ENCODE measurements at places on chromosomes 12 and 14. TPM values are rescaled to one million over a fixed set of nuclear protein-coding genes. Genes with fewer than 3 reads are reported as not detected.

- H3K36me3 ChIP-seq = peaks cover 16% of the 10 kb centered on the region
- peak overlapping the region; percentile 89 for H3K27ac ChIP-seq
- H3K4me1 ChIP-seq = peaks cover 11% of the 10 kb centered on the region
- DNase-seq = peak; percentile 83
- no peaks in the 10 kb centered on the region for H3K27me3 ChIP-seq
Observed at GRCh38 chr12:116736962-116737773, 701 bp downstream of the SPRING1 start.

- H3K27me3 ChIP-seq = no peaks in the 10 kb centered on the region
- H3K4me3 ChIP-seq = no peak overlapping the region
- H3K27ac ChIP-seq = no peak overlapping the region
- H3K36me3 ChIP-seq = no peaks in the 10 kb centered on the region
Observed at GRCh38 chr12:104201238-104202001, 14.2 kb upstream of the TXNRD1 start.

- no peaks in the 10 kb centered on the region for H3K36me3 ChIP-seq
- H3K4me3 ChIP-seq = no peak overlapping the region
- no peaks in the 10 kb centered on the region for H3K4me1 ChIP-seq
- DNase-seq = no peak
- H3K27ac ChIP-seq = no peak overlapping the region
- no peaks in the 10 kb centered on the region for H3K27me3 ChIP-seq
Observed at GRCh38 chr12:28027328-28027727, 54.8 kb upstream of the PTHLH start.

DNA sequence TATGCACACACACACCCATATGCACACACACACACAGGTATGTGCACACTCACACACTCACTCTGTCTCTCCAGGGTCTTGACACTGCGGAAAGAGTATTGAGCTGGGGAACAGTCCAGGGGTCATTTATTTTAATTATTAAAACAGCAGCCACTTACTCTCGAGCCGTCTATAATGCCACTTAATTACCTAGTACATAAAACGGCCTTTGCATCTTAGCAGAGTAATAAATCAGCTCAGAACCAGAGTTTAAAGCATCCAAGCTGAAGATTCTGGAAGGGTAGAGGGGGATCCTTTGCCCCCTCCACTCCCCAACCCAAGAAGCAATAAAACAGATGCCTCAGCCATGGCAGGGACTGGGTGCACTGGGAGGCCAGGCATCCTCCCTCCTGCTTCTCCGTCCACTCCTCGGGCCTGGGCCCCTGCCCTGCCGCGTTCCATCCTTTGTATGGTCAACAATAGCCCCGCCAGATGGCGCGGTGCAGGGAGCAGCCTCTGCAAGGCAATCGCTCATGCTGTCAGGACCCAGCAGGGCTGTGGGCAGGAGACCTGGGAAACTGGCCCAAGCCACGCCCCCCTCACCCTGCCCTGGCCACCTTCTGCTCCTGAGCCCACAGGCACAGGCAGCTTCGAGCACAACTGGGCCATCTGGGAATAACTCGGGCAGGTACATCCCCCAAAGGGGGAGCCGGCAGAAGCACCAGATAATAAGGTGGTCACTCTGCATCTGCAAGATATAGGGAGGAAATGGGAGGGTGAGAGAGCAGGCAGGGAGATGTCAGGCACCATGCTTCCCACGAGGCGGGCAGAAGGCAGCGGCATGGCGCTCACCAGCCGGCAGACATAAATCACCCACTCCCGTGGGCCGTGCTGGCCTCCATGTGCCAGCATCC lies 40.9 kb downstream of the CCDC85C start:
- peak; percentile 88 for DNase-seq
- no peaks in the 10 kb centered on the region for H3K27me3 ChIP-seq
- no peak overlapping the region for H3K4me3 ChIP-seq
- H3K4me1 ChIP-seq = peaks cover 36% of the 10 kb centered on the region
- H3K36me3 ChIP-seq = no peaks in the 10 kb centered on the region
- no peak overlapping the region for H3K27ac ChIP-seq

- no peak overlapping the region for H3K27ac ChIP-seq
- H3K4me3 ChIP-seq = no peak overlapping the region
- H3K4me1 ChIP-seq = no peaks in the 10 kb centered on the region
- no peak for DNase-seq
- no peaks in the 10 kb centered on the region for H3K36me3 ChIP-seq
Observed at GRCh38 chr14:43795600-43796228, 711.4 kb downstream of the FSCB start.

DNA sequence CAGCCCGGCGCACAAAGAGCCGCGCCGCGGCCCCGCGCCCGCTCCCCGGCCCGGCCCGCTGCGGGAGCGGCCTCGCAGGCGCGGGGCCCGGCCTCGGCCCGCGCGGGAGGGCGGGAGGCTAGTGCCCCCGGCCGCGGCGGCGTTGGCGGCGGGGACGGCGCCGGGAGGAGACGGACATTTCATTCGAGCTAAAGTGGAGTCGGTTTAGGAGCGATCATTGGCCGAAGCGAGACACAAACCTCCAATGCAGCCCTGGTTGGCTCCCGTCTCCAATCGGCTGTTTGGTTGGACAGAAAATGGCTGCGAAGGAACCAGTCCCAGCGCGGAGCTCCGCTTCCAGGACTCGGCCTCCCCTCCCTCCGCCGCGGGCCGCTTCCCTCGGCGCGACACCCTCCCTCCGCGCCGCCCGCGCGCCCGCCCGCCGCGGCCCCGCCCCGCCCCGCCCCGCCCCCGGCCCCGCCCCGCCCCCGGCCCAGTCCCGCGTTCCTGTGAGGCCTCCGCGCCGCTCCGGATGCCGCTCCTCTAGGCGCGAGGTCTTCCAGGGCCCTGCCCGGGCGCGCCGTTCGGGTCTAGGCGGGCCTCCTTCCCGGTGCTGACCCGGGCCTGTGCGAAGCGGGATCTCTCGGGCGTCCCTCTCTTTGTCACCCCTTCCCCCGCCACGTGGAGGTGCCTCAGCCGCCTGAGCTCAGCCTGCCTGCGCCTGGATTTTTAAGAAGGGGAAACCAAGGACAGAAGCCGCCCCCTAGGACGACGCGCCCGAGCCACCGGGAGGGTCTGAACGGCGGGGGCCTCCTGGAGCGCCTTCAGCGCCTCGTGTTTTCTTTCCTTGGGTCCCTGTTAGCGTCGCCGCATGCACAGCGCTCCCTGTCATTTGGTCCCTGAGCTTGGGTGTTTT lies at the start of gene NFYB:
Gene NFYB (minus strand): TSS at position 309 of the 895 bp plus-strand sequence. CDS start 2,757 bp downstream, outside the sequence.
- H3K27ac ChIP-seq = peak within 1 kb of the TSS; percentile 90
- no peaks in the 10 kb centered on the region for H3K27me3 ChIP-seq
- no peaks in the 10 kb centered on the region for H3K36me3 ChIP-seq

- H3K27me3 ChIP-seq = no peaks in the 10 kb centered on the region
- no peaks in the 10 kb centered on the region for H3K4me1 ChIP-seq
- no peaks in the 10 kb centered on the region for H3K36me3 ChIP-seq
- H3K27ac ChIP-seq = no peak overlapping the region
Observed at GRCh38 chr12:80567401-80567800, 123.4 kb downstream of the PTPRQ start.

DNA sequence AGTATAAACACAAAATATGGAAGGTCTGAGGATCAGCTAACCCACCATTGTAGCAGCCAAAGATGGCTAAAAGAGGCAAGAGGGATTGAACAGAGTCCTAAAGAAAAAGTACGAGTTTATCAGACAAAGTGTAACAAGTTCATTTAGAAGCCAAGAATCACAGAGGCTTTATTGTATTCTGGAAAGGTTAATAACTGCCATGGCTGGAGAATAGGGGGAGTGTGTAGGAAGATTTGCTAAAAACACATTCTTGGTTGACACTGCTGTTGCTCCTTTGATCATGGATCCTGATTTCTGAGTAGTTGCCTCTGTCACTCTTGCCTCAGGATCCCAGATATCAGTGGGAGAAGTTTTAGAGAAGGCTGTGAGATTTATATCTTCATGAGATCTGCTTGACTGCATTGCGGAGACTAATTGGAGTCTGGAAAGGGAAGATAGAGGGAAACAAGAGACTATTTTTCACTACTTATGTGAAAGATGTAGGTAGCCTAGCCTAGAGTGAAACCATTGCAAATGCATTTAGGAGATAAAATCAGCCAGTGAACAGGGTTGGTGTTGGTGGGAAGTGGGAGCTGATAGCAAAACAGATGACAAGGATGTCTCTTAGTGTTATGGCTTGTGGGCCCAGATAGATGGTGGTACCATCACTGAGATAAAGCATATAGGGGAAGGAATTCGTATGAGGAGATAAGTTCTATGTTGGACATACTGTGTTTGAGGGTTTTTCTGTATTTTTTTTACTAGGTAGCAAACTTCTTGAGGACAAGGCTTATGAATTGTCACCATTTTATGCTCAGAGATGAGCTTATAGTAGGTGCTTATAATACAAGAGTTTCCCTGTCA lies 402.9 kb upstream of the PDE3A start:
- no peaks in the 10 kb centered on the region for H3K27me3 ChIP-seq
- H3K4me1 ChIP-seq = peaks cover 5% of the 10 kb centered on the region
- no peak overlapping the region for H3K4me3 ChIP-seq
- no peak for DNase-seq
- no peak overlapping the region for H3K27ac ChIP-seq

GRCh38 chr14:59302313-59302712 lies 113.8 kb downstream of the DAAM1 start:
- no peak overlapping the region for H3K27ac ChIP-seq
- DNase-seq = no peak
- no peaks in the 10 kb centered on the region for H3K36me3 ChIP-seq
- H3K27me3 ChIP-seq = no peaks in the 10 kb centered on the region
- H3K4me3 ChIP-seq = no peak overlapping the region

DNA sequence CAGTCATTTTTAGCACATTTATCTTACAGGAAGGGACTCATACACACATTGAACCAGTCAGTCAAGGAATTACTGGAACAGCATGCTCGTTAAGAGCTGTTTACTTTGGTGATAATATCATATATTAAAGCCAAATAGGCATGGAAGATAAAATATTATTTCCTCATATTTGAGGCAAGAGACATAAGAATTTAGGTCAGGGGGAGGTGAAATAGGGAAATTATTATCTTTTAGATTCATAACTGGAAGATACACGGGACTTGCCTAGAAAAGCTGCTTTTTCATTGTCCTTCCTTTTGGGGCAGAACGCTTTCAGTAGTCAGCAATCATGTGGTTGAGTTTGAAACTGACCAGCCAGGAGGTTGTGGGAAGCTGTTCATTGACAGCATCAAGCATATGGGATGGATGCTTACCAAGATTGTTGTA lies 72.5 kb downstream of the NTN4 start:
- no peak for DNase-seq
- peaks cover 6% of the 10 kb centered on the region for H3K4me1 ChIP-seq
- H3K27ac ChIP-seq = no peak overlapping the region
- no peaks in the 10 kb centered on the region for H3K27me3 ChIP-seq
- H3K4me3 ChIP-seq = no peak overlapping the region
- H3K36me3 ChIP-seq = no peaks in the 10 kb centered on the region

DNA sequence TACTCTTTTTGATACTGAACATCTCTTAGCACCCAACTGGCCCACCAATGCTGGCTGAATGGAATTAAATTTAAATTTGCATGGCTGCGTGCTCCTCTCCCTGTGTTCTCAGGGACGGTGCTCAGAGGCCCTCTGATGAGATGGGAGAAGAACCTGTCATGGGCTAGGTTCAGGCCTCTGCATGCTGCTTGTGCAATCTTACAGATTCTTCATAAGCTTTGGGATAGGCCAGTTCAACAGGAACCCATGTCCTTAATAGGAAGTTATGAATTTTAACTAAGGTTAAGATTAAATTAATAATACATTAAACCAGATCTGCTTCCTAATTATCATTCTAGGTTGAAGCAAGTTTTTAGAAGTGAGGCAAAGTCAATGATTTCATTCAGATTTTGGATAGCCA lies 119.7 kb upstream of the LRIG3 start:
- no peaks in the 10 kb centered on the region for H3K36me3 ChIP-seq
- DNase-seq = no peak
- no peak overlapping the region for H3K27ac ChIP-seq
- H3K4me1 ChIP-seq = peaks cover 9% of the 10 kb centered on the region
- no peak overlapping the region for H3K4me3 ChIP-seq

Gene SIX4
- total RNA-seq = 1.4 TPM

Gene A2ML1
- total RNA-seq = 0.15 TPM

Gene IL22
- total RNA-seq = not detected

Gene CCNT1
- total RNA-seq = 28.8 TPM

Gene NEUROD4
- not detected for total RNA-seq

Gene LRTM2
- not detected for total RNA-seq

Gene LAG3
- 0.49 TPM for total RNA-seq
